ENCODE measurements at places on chromosomes 16 and 17. TPM values are rescaled to one million over a fixed set of nuclear protein-coding genes. Genes with fewer than 3 reads are reported as not detected.

DNA sequence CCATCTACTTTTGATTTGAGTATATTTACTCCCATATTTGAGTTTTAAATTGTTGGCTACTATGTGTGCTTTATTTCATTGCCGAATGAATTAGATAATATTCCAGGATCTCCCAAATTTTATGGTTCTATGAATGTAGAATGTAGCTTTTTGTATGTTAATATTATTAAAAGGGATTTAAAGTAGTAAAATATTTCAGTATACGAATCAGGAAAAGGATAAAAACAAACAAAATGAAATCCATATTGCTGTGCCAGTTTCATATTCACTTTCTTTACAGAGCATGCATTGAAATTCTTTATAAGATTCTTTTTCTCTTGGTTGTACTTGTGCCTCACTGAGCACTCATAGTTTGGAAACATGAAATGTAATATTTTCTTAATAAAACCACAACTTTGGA, 155.1 kb downstream of the CHD9 start:
- DNase-seq = no peak

GRCh38 chr17:72496461-72496860, 375.6 kb downstream of the SOX9 start:
- DNase-seq = no peak

Gene FBXL16
- polyA plus RNA-seq = 0.38 TPM

GRCh38 chr17:37605081-37605480, 4.1 kb downstream of the SYNRG start:
- DNase-seq = no peak

Measured in hepatocyte (in vitro differentiated cells).